Left kidney (tissue), 8 donors: ENCODE measurements at places on chromosomes 5 and 9. TPM values are rescaled to one million over a fixed set of nuclear protein-coding genes. Genes with fewer than 3 reads are reported as not detected.

GRCh38 chr9:95691435-95691834 lies 174.7 kb upstream of the PTCH1 start:
- DNase-seq = no peak

GRCh38 chr9:74644023-74644422 lies 146.9 kb downstream of the RORB start:
- no peak for DNase-seq

DNA sequence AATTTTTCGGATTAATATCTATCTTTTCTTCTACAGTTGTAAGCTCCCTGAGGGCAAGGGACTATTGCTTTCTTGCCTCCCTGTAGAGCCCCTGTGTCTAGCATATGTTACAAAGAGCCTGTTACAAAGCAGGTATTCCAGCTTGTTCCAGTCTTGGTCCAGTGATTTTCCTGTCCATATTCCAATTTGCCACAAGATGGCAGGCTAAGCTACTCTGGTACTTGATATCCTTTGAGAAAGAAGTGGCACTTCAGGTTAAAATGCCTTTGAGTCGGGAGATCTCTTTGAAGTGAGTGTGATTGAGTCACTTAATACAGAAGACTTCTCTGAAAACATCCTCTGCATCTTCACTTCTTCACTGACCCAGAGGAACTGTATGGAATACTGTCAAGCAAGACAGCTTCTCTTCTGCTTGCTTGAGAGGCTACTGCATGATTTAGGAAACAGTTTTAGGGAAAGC lies 24.5 kb downstream of the CAVIN4 start:
- peak; percentile 79 for DNase-seq

DNA sequence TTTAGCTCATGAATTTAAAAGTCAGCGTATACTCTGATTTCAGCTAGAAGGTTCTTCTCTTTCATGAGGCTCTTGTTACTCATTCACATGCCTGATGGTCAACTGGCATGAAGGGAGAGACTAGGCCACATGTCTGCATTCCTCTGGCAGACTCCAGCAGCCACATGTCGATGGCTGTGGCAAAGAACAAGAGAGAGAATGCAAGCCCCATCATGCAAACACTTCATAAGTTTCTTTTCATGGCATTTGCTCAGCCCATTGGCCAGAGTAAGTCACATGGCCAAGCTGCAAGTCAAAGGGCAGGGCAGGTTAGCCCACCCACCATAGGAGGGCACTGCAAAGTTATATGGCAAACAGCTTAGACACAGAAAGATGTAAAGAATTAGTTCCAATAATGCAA lies 5.4 kb downstream of the KCNV2 start:
- no peak for DNase-seq

- no peak for DNase-seq
Measured at GRCh38 chr9:83299571-83299970, 236.6 kb upstream of the RASEF start.

GRCh38 chr9:122816163-122816867 lies 12.1 kb downstream of the PDCL start:
- no peak for DNase-seq

GRCh38 chr9:78592811-78593210 lies 295.9 kb downstream of the PSAT1 start:
- no peak for DNase-seq

The ANXA2R gene
- polyA plus RNA-seq = 1.4 TPM

The DPH7 gene
- 55.2 TPM for polyA plus RNA-seq

The SLC6A19 gene
- 67.4 TPM for polyA plus RNA-seq

The CDH6 gene
- polyA plus RNA-seq = 89.6 TPM

The CTSV gene
- 32.0 TPM for polyA plus RNA-seq

The MAMDC4 gene
- polyA plus RNA-seq = 5.4 TPM

The CENPP gene
- 8.8 TPM for polyA plus RNA-seq
